ENCODE measurements at places on chromosomes 1 and 21.

DNA sequence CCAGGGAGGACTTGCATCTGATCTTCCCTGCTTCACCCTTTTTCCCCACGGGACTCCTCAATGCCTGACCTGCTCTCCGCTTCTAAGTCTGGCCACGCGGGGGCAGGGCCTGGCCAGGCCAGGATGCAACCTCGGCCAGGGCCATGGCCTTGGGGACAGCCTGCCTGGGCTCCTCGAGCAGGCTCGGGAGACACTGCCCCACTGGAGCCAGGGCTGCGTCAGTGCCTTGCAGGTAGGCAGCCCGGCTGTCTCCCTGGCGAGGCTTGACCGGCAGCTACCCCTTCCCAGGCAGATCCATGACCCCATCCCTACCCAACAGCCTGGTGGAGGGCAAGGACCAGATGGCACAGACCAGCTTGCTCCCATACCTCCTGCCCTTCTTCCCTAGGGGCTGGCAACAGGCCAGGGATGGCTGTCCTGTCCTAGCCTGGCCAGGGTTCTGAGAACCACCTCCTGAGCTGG, 2.7 kb upstream of the PRDM16 start:
- DNase-seq = no peak

GRCh38 chr1:38527373-38527966, 332.1 kb downstream of the RRAGC start:
- DNase-seq = no peak

GRCh38 chr1:170590921-170591705, 59.1 kb downstream of the GORAB start:
- no peak for DNase-seq

DNA sequence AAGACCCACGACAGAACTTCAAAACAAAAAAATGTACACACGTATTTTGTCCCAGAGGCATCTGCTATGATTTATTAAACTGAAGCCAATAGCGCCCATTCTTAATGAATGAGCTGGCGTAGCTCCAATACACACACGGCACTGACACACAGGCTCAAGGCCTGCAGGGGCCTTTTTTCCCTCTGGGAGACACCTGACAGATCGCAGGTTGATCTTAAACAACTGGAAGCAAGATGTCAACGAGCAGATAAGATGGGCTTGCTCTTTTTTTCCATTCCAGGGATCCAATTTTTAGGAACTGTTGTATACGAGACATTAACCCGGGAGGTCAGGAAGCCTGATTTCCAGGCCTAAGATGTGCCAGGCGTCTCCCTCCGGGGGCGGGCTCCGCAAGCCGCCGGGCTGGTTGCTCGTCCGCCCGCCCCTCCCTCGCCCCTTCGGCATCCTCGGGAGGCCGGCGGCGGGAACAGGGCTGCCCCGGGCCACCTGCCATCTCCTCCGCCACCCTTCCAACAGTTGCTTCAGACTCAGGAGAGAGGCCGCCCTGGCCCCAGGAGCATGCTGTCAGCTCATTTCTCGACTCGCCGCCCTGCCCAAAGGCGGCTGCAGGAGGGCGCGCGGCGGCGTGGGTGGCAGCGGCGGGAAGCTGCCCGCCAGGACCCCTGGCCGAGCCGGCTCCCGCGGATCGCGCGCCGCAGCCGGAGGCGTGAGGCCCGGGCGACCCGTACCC, 735 bp downstream of the TTC13 start:
- DNase-seq = no peak

DNA sequence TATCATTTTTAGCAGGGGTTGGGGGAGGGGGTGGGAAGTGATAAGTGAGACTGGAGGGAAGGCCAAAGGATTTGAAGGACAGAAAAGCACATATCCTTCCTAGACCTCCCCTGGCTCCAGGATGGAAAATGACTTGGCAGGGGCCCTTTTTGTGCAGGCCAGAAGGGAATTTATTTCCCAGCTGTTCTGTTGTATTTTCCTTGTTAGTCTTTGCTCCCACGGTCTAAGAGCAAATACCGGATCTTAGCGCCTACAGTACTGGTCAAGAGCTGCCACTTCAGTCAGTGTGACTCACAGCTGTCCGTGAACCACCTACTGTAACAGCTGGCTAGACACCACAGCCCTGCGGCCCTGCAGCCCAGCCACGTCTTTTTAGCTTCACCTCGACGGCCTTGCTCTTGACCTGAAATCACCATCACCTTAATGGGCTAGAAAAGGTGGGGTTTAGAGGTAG, 51.0 kb upstream of the ERRFI1 start:
- DNase-seq = no peak

- DNase-seq = peak; percentile 25
Observed at GRCh38 chr1:236064674-236065508, at the start of gene NID1. Gene NID1, minus strand, starts transcription at chr1:236065090. Its CDS starts 11 bp downstream, at chr1:236065079.

DNA sequence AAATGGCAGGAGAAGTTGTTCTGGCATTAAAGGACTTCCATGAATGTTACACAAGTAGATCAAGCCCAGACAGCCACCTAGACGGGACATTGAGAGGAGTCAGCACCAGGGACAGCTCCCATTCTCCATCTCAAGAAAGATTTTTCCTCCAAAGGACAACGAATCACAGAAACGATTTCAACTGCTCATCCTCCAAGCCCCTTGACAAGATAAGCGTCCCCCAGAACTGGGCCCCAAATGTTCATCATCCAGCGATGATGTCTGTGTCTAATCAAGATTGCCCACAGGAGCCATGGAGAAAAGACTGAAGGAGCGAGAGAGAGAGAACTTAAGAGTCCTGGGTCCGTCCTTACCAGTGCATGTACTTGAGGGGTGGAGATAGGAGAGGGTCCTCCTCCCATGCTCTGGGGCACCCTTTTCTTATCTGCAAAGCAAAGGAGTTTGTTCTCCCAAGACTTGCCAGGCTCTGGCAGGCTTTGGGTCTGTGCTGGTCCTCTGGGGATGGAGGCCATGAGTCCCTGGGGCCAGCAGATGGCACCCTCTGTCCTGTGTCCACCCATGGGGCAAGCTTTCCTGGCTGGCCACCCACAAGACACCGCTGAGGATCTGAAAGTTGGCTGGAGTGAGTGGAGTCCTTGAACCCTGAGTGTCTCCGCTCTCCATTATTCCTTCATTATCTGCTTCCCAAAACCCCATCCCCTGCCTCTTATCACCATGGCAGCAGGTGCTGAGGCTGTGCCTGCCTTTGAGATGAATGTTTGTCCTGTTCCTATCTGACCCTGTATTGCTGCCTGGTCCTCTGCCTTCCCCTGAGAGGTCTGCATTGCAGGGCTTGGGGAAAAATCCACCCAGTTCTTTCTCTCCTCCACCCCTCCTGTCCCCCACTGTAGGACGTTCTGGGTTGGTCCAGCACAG, 164.6 kb downstream of the ACTL8 start:
- DNase-seq = no peak
